Esophagus mucosa (tissue), 1 donor: ENCODE measurements at places on chromosomes 5 and 9. TPM values are rescaled to one million over a fixed set of nuclear protein-coding genes. Genes with fewer than 3 reads are reported as not detected.

- ATAC-seq = no peak
These were observed 32.2 kb downstream of the ALDH7A1 start for GRCh38 chr5:126562823-126563222.

- no peak for ATAC-seq
These were observed 141.5 kb upstream of the FBXL17 start for GRCh38 chr5:108523360-108523759.

DNA sequence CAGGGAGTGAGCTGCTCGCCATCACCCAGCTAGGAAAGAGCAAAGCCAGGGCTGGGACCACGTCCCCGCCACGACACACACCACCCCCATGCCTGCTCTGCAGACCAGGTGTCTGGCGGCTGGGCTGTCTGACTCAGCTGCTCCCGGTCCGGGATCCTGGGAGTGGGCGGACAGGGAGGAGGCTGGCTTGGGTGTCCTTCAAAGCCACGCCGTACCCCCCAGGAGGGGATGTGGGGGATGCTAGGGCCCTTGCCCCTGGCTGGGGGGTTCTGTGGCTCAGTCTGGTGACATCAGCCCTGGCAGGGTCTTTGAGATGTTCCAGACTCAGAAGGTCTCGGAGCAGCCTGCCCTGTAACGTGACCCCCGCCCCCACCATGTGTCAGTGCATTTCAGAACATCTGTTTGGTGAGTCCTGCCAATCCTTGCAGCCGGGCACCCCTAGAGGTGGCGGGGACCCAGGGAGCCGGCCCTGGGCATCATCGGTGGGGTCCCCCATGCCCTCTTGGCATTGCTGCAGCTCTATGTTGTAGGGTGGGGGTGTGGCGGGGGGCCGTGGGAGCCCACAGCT, 62.3 kb downstream of the HMCN2 start:
- no peak for ATAC-seq

The OR1L6 gene
- not detected for total RNA-seq

GRCh38 chr9:108272349-108272899, 583.4 kb downstream of the ACTL7B start:
- ATAC-seq = peak; percentile 78

DNA sequence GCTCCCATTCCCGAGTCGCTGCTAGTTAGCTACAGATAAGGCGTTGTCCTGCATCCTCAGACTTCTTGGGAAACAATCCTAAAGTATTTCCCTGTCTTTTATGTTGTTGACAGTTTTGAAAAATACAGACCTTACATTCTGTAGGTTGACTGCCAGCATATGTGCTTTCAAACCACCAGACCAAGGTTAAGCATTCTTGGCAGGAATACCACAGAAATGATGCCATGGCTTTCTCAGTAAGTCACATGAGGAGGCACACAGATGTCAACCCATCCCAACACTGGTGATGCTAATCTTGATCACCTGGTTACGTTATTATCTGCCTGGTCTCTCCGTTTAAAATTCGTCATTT, 871 bp downstream of the GLE1 start:
- no peak for ATAC-seq

The ADRB2 gene
- 2.8 TPM for total RNA-seq

GRCh38 chr5:57987552-57987951, 472.3 kb downstream of the PLK2 start:
- no peak for ATAC-seq

DNA sequence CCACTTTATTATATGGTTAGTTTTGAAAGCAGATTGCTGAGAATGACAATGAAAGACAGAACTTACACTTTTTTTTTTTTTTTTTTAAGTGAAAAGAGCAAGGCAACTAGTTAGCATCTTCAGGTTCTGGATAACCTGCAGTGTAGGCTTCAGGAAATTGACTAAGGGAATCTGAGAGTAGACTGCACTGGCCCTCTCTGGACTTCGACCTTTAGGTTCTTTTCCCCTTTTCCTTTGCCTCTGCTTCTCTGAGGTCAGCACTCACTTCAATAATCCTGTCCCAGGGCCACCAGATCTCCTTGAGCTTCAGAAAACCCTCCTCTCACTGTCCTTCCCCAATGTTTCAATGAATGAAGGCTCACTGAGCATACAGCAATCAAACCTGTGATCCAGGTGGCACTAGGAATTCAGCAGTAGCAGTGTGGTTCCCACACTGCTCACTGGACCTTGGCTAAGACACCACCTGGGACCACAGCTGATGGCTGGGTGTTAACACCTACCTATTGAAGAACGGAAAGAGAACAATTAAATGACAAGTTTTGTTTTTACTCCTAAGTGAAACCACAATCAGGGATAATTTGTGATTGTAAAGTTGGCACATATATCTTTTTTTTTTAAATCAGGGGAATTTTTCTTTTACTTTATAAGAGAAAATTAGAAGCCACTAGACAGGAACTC, 85.8 kb upstream of the IL6ST start:
- no peak for ATAC-seq

DNA sequence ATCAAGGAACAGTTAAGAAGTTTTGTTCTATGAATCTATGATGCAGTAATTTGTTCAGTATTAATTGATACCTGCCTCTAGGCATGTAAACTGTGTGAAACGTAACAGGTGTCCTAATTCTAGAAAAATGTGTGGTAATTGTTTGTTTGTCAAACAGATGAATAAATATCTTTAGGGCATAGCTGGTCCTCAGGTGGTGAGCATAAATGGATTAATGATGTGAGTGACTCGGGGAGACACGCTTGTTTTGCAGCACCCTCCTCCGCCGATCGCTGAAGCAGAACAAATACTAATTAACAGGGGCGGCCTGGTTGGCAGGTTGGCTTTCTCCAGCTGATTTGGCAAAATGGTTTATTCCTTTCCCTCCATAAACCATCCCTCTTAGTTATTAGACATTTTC, 88.8 kb downstream of the TLE4 start:
- no peak for ATAC-seq
